Fibroblast of skin of left biceps (primary cell): ENCODE measurements at places on chromosomes 2 and 18.

DNA sequence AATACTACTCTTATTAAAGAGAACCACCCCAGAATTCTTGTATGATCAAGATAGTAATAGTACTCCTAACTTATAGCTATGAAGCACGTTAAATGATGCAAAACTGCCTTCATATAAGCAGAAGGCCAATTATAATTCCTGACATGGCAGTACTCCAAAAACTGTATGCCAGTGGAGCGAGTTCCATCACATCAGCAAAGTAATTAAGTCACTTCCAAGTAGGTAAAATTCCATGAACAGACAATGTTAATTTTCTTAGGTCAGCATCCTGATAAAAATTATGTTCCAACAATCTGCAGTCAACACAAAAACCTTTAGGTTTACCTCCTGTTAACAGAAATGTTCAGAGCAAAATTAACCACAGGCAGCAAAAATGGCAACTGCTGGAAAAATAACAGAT is 136.7 kb downstream of the CDH2 start:
- no peak for DNase-seq

DNA sequence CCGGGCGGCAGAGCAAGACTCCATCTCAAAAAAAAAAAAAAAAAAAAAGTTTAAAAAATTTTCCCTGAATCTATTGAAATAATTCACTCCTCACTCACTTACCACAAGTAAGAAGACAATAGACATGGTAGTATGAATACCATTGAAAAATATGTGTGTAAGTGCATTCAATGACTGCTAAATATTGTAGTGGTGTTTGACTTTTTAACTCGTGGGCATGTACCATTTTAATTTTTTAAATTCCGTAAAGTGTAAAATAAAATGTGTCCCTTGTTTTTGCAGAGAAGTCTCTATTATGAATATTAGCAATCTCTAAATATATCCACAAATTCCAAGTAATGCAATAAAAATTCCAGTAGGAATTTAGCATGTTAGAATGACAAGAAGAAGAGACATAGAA is 134.1 kb downstream of the COPS8 start:
- no peak for DNase-seq

DNA sequence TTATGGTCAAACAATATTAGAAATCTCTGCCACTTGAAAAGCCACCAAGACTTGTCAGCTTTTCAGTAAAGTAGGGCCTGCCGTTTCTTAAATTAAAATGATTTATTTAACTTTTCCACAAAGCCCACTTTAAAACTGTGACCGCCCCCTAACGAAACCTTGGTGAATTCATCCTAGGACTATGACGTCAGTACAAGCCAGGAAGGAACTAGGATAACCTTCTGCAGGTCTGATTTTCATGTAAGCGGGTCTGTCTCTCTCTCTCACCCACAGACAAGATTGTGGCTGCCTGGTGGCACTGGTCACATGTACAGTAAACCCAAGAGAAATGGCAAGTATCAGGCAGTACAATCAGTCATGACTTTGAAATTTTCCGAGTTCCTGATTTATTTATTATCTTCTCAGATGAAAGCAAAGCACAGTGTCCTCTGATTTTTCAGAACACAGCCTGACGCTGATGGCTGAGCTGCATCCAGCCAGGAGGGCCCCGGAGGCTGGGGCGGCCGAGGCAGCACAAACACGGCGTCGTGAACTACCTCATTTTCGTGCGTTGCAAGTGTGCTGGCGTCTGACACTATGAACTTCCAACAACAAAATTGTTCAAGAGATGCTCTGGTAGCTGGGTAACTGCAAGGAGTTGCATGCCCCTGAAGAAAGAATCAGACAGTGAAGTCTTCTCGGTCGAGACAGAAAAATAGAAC is 18.9 kb downstream of the SALL3 start:
- DNase-seq, result no peak

DNA sequence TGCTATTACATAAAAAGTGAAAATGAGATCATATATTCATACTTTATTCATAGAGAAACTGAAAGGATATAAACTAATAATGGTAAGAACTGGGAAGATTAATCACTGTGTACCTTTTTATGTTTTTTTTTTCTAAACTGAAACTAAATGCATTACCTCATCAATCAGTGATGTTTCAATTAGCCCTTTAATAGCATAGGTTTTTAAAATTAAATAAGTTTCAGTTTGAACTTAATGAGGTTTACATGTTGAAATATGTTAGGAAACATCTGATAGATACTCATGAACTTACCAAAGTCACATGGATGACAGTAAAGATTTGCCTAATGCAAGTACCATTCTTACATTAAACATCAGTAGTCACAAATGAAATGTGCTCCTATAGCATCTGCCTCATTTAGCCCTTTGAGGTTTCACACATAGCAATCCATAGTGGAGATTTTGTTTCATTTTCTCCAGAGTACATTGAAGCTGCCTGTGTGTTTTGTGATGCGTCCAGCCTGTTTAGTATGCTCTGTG is 8.9 kb downstream of the MAPRE2 start:
- DNase-seq, result no peak

DNA sequence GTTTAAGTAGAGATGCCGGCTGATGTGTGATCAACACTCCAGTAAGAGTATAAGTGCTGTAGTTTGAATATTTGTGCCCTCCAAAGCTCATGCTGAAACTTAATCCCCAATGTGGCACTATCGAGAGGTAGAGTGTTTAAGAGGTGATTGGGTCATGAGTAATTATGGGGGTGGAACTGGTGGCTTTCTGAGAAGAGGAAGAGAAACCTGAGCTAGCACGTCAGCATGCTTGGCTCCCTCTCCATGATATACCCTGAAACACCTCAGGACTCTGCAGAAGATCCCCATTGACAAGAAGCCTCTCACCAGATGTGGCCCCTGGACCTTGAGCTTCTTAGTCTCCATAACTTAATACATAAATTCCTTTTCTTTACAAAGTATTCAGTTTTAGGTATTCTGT is 584.8 kb downstream of the TSN start:
- no peak for DNase-seq

- no peak for DNase-seq
These were observed 31.0 kb downstream of the MRPL33 start for GRCh38 chr2:27802547-27802946.
